ENCODE measurements at places on chromosomes 3 and 15.

DNA sequence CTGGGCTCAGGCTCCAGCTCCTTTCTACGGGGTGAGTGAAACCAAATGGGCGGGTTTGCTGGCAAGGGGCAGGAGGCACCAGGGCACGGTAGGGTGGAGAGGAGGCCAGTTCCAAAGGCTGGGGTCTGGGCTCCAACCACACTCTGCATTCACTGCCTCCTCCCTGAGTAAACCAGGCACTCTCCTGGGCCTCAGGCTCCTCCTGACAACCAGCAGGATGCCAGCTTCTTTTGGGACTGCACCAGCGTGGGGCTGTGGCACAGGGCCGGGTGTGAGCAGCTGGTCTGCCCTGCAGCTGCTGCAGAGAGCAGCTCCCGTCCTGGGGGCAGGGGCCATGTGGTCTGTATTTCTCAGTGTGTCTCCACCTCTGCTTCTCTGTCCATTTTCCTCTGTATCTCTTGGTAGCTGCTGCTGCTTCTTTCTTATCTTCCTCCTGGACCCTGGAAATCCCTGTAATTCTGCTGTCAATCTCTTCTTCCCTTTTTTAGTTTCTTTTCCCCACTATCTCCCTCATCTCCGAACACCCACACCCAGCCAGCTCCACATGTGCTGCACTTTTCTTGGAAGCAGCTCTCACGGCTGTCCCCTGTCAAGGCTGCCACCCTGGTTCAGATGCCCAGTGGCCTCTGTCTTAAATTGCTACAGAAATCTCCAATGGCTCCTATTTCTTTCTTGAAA, 54.9 kb upstream of the TBC1D21 start:
- no peak for DNase-seq

DNA sequence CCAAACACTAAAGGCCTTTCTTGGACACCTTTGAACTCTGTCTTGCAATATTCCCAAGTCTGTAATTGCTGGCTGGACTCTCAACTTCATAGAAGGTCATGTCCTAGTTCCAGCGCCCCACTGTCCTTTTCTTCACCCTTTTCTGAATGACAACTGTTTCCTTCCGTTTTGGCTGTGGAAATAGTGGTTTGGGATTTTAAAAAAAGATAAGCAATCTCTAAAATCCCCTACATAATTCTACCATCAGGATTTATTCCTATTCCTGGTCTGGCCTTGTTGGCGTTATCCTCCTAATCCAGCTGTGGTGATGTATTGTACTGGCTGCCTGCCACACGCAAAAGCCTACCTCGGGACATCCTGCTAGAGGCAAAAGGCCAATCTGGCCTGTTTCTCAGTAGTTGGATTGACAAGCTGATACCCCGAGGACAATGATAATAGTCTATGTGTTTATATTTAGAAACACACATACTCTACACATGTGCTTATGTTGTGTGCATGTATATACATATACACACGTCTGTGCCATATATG, 440.3 kb upstream of the DPH6 start:
- DNase-seq = no peak

- no peak for DNase-seq
Measured at GRCh38 chr15:43969802-43970375, 143.1 kb downstream of the WDR76 start.

GRCh38 chr15:94610069-94610468, 378.7 kb downstream of the MCTP2 start:
- no peak for DNase-seq

GRCh38 chr15:80760960-80761359, 18.2 kb upstream of the CEMIP start:
- no peak for DNase-seq

DNA sequence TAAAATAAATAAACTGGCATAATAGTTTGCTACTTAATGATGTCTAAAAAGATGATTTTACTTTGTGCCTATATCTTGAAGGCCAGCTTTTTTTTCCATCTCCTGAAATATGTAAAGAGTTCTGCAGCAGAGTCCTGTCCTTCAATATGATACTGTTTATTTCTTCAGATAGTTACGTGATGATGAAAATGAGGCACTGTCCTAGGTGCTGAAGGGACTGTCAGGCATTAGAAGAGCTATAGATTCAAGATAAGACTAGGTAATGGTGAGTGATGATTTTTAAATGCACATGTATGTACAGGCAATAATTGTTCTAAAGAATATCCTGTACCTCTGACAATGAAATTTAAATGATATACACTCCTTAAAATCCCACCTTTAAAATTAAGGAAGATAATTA, 326.9 kb upstream of the DNAJC19 start:
- DNase-seq = peak; percentile 7

GRCh38 chr3:107064405-107065060, 312.7 kb upstream of the CCDC54 start:
- peak; percentile 57 for DNase-seq

DNA sequence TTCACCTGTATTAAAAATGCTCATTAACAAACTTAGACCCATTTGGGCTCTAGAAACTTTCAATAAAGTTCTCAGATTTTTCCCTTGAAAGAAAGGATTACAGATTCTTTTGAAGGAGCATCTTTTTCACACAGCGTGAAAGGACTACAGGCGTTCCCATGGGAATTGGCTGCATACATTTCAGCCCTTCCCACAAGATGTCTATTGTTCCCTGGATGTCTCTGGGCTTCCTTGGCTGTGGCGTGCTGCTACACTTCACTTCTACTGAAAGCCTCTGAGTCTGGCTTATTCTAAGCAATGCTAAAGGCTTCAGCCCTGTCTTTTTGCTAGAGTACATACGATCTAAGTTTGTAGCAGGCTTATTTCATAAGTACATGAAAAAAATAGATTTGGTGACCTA, 1.4 kb downstream of the VEPH1 start:
- no peak for DNase-seq

DNA sequence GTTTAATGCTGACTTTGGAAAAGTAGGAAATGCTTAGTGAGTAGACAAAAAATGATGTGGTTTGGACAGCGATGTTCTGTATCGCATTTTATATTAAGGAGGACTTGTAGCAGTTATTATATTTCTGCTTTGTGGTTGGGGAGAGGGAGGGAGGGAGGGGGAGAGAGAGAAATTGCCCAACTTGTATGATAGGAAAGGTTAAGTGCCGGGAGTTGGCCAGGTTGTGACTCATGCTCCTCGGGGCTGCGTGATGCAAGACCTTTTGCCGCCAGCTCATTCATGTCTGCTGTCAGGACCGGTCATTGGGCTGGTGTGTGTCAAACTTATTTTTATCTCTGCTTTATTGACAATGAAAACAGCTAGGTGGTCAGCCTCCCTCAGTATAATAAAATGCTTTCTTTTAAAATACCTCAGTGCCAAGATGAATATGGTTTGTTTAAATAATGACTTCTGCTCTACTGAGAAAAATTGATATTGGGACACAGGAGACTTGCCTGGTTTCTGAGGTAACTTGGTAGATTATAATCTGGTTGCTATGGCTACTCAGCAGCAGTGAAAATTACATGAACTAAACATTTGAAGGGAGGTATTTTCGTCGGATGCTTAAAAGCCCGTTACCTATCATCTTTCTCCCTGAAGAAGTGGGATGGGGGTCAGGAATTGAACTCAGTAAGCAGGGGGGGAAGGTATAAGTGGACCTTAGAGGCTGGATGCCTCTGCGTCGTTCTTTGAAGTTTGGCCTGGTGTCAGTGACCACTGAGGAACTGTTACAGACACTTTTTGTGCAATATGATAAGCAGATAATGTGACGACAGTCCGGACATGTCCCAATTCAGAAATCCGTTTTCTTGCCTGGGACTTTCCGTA, 90.7 kb downstream of the FNDC3B start:
- peak; percentile 99 for DNase-seq

DNA sequence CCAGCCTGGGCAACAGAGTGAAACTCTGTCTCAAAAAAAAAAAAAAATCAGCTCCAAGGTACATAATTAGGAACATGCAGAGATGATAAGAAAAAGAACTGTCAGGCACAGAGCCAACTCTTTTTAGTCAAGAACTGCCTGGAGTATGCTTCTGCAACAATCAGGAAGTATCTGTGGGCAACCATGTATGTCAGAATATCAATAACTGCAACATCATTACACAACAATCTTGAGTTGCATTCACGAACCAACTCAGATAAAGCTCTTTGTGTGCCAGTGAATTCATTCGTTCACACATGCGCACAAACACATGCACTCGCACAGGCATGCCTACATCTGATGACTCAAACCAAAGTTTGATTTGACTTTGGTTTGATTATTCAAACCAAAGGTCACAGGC, 32.1 kb downstream of the EFHB start:
- DNase-seq = peak; percentile 40

- DNase-seq = peak; percentile 43
Measured at GRCh38 chr3:23804441-23805209, 1.1 kb upstream of the UBE2E1 start.

DNA sequence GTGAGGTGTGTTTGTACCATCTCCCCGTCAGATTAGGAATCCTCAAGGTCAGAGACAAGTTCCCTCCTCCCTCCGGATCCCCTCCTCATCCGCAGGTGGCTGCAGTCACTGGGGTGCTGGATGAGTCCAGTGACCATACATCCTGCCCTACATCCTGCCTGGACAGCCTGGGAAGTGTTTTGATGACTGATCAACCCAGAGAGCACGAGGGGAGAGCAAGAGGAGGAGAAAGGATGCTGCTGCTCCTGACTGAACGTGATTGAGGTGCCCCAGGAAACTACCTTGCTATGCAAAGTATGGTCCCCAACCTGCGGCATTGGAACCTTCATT, 65.1 kb downstream of the SLC12A8 start:
- no peak for DNase-seq

DNA sequence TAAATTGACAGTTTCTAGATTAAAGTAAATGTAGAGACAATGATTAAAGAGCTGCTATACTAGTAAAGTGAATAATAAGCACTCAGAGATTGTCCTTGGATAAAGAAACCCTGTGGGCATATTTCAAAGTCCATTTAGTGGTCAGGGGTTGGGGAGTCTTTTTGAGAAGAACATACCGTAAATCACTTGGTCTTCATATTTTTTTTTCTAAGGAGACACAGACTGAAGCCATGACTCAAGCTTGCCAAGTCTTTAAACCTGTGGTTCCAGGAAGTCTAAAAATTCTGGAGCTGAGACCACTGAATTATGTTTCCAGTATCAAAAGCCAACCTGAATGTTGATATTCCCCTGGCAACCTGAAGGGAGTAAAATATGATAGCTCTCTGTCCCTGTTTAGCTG, 171.0 kb downstream of the TPRG1 start:
- DNase-seq = no peak

GRCh38 chr3:17577796-17578520, 164.5 kb downstream of the TBC1D5 start:
- no peak for DNase-seq

GRCh38 chr3:190097025-190097424, 23.7 kb downstream of the P3H2 start:
- DNase-seq = no peak

DNA sequence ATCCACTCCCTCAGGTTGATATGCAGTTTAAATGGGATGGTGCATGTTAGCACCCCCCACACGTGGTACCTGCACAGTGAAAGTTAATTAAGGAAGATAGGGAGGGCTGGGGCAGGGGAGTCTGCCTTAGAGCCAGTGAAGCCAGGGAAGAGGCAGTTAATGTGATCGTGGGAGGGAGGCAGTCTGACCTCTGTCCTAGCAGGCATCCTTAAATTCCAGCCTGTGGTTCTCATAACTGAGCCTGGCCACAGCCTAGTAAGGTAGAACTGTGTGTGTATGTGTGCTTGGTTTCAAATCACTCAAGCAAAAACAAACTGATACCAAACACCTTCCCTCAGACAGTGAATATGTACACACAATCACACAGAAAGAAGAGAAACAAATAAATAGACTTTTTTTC, 319.1 kb upstream of the TLE3 start:
- no peak for DNase-seq

- no peak for DNase-seq
Measured at GRCh38 chr3:74636981-74637380, 22.5 kb upstream of the CNTN3 start.

- no peak for DNase-seq
Measured at GRCh38 chr15:67968966-67969365, 85.1 kb upstream of the PIAS1 start.

GRCh38 chr15:99963976-99964375, 230.7 kb upstream of the LYSMD4 start:
- DNase-seq = no peak

- no peak for DNase-seq
Measured at GRCh38 chr3:163384383-163384782, 1693.9 kb downstream of the SI start.

DNA sequence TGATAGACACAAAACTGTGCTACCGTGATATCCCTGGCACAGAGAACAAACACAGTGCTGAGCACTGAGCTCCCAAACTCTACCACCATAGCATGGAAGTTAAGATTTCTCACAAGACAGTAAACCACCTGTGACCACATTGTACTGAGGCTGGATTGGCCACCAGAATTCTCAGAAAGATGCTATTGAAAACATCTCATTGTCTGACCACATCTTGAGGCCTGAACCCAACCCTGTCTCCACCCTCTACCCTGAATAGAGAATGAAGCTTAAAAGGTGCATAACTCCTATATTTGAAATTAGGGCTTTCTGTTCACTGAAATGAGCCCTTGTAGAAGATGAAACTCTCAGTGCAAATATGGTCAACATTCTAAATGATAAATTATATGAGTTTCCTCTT, 281.3 kb upstream of the NPAP1 start:
- no peak for DNase-seq

DNA sequence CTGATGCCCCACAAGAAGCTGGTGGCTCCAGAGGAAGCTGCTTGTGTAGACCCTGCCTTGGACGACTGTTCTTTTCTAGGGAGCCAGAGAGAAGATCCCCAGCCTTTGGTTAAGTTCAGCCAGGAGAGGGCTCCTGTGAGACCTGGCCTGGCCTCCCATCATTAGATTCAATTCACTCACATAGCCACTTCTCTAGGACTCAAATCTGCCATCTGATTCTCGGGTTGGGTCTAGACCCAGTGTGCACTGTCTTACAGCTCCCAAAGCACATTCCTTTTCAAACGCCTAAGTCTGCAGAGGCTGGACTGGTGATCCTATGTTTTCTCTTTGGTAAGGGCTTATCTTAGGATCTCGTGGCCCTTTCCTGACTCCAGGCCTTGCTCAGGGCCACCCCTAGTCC, 81.7 kb upstream of the NPHP3 start:
- DNase-seq = peak; percentile 24

DNA sequence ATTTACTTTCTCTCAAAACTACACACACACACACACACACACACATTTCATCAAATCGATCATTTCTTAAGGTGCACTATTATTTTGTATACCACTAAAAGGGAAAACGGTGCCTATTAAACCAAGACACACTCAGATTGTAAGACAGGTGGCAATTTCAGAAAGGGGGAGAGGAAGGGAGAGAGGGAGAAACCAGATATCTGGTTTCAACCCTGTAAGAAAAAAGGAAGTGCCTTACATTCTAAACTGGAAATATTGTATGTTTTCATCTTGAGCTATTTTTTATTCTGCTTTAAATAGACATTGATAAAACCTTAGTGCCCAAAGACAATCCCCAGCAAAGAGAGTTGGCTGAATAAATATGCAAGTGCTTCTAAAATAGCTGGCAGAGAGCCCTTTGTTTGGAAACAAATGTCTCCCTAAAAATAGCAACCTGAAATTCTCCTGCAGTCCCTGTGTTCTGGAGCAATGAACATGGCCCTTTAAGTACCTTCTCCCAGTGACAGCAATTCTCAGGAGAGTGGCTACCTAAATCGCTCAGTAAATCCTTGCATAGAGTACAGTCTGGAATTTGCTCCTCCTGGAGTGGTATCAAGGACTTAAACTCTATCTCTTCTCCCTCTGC, 85.7 kb downstream of the RARB start:
- DNase-seq = no peak

- no peak for DNase-seq
Measured at GRCh38 chr3:81443958-81444357, 317.5 kb downstream of the GBE1 start.

Measured in PC-9 (cell line).